NCI-H1048 (cell line): ENCODE measurements at places on chromosomes 3 and 15.

GRCh38 chr3:4387210-4388204 is 79.6 kb downstream of the SUMF1 start:
- DNase-seq = no peak

DNA sequence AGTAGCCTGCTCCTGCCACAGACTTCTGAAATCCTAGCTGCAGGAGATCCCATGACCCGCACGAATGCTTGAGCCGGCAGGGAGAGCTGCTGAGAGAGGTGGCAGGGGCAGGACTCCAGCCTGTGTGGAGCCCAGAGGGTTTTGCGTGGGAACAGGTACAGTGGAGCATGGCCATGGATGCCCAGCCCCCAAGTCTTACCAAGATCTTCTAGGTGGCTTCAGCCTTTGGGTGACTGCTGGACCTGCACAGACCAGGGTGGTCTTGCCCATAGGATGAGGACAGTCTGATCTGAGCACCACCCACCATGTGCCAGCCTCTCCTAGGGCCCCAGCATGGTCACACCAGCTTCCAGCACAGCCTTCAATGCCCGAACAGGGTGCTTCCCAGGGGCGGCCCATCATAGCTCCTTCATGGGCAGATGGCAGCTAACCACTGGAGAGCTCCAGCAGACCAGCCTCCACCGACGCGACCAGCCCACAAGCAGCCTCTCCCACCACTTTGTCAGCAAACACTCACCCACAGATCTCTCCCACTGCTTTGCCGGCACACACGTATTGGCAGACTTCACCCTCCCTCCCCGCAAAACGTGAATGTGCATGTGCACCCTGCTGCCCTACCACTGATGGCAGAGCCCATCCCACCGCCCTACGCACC is 56.0 kb downstream of the ADAMTS17 start:
- no peak for DNase-seq

GRCh38 chr3:108603691-108604090 is 14.2 kb downstream of the DZIP3 start:
- no peak for DNase-seq

DNA sequence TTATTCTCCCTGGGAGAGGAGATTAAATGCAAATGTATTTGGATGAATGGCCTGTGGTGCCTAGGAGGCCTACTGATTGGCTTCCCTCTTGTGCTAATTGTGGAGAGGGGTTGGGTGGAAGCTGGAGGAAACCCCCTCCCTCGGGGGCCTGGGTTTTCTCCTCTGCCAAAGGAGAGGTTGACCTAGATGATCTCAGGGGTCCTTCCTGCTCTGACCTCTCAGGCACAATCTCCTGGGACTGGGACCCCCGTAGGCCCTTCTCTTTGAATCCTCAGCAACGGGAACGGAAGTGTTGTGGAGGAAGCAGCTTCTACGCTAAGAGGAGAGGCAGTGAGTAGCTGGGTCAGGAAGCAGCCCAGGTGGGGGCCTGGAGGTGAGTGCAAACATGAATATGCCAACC is 40.5 kb upstream of the MAGEF1 start:
- no peak for DNase-seq

- DNase-seq = no peak
Observed at GRCh38 chr3:136604961-136605360, 147.2 kb downstream of the STAG1 start.

- peak; percentile 43 for DNase-seq
Observed at GRCh38 chr3:45665101-45665572, 24.1 kb upstream of the SACM1L start.

DNA sequence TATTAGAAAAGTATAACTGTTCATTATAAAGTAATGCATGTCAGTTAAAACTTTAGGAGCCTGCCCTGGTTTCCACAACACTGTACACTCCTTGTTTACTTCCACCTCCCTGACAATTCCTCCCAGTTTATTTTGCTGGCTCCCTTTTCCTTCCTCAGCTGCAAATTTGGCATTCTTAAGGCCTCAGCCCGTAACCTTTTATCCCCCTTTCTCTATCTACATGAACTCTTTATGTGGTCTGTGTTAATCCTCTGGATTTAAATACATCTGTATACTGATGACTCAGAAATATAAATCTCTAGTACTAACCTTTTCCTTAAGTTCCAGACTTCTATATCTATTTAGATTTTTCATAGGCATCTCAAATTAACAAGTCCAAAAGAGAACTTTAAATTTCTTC is 143.6 kb downstream of the OTOL1 start:
- DNase-seq = no peak

DNA sequence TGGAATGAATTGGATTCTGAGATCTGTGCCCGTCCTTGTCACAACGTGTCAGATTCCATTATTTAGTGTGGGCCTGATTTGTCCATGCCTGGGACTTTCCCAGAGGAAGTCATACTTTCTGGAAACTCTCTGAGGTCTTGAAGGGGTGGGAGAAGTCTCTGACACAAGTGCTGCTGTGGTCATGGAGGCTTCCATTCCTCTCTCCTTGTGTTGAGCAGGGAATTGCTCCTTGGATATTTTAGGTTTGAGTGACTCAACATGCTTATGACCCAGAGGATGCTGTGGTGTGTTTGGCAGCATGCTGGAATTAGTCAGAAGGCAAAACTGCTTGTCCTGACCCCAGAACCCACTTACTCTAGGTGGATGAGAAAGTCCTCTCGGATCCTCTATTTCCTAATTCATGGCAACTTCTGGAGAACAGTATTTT is 132.1 kb downstream of the LPP start:
- no peak for DNase-seq

DNA sequence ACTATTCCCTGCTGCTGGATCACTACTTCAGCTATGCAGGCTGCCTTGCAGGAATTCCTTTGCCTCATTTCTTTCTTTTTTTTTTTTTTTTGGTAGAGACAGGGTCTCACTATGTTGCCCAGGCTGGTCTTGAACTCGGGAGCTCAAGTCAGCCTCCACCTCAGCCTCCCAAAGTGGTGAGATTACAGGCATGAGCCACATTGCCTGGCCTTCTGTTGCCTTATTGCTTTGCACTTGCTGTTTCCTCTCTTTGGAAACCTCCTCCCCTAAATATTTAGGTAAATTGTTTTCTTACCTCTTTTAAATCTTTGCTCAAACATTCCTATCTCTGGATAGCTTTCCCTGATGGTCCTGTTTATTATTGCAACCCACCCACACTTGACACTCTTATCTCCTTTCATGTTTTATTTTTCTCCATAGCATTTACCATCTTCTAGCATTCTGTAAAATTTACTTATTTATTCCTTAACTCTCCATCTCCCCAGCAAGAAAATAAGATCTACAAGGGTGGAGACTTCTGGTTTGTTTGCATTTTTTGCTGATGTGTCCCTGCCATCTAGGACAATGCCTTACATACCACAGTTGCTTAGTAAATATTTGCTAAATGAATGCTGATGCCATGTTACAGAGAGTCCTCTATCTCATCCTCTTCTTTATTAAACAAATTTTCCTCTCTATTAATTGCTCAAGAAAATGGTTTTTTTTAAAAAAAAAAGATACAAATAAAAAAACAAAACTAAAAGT is 134.8 kb downstream of the P2RY1 start:
- DNase-seq = no peak

DNA sequence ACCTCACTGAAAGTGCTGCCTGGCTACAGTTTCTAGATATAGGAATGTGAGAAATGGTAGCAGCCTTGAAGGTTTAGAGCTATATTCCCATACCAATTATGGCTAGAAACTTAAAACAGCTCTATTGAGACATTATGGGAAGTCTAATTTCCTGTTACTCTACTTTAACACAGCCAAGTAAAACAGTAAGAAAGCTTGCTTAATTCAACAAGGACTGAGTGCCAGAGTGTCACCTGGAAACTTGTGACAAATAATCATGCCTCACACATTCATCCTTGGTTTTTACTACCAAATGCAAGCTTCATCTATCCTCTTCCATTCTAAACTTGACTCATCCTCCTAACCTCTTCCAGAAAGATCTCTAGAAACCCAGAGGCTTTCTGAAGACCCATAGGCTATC is 41.7 kb downstream of the UBE3A start:
- no peak for DNase-seq

GRCh38 chr15:55224892-55225291 is 28.2 kb upstream of the RSL24D1 start:
- no peak for DNase-seq

GRCh38 chr3:177061369-177061768 is 135.9 kb downstream of the TBL1XR1 start:
- DNase-seq = no peak

DNA sequence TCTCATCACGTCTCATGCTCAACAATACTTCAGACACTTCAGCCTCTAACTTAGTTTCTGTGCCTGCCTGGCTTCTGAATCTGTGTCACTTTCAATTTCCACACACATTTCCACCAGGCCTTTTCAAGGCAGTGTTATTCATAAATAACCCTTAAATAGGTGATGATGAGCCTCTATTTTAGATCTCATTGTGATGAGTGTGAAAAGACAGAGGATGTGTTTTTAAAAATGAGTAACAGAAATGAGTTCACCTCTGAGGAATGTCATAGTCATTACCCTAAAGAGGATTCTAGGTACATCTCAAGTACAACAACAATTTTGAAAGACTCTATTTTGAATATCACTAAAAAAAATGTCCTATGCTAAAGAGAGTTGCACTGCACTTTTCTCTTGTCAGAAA is 64.6 kb downstream of the STAC start:
- DNase-seq = no peak

- no peak for DNase-seq
Observed at GRCh38 chr15:53226559-53226958, 436.4 kb upstream of the ONECUT1 start.

GRCh38 chr3:127044996-127045395 is 62.1 kb downstream of the PLXNA1 start:
- no peak for DNase-seq

- DNase-seq = no peak
Observed at GRCh38 chr15:63231206-63231605, 41.8 kb downstream of the RAB8B start.

- DNase-seq = no peak
Observed at GRCh38 chr15:78244893-78245292, 10.5 kb upstream of the ACSBG1 start.

DNA sequence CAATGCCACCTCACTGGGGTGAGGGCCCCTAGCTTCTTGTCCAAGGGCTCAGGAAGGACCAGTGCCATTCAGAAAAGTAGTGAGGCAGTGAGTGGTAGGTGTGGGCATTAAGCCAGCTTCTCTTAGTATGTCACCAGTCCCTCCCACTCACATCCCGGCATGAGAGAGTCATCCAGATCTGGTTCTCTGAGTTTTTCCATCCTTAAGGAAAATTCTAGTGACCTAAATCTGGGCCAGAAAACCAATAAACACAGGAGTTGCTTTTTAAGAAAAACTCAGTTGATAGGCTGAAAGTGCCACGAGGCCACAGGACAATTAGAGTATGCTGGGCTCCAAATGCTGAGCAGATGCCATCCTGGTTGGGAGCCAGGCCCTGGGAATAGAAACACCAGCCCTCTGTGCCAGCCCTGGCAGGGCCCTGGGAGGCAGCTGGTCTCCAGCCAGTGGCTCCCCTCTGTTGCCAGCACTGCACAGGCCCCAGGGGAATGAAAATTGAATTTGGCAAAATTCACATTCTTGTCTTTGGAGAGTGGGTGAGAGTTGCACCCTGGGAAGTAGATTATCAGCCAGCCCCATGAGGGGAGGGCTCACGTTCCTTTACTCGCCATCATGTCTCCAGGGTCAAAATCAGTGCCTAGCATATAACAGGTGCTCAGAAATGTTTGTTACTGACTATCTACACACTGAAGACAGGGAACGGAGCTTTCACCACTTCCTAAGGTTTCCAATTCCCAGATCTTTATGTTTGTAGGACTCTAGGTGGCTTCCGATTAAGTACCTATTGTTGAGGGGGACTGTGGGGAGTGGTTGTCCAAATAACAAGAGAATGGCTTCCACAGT is 52.8 kb downstream of the FAM43A start:
- DNase-seq = no peak

- no peak for DNase-seq
Observed at GRCh38 chr15:72850833-72851232, 67.3 kb upstream of the ADPGK start.

- DNase-seq = no peak
Observed at GRCh38 chr3:172071780-172072330, 32.5 kb downstream of the FNDC3B start.

DNA sequence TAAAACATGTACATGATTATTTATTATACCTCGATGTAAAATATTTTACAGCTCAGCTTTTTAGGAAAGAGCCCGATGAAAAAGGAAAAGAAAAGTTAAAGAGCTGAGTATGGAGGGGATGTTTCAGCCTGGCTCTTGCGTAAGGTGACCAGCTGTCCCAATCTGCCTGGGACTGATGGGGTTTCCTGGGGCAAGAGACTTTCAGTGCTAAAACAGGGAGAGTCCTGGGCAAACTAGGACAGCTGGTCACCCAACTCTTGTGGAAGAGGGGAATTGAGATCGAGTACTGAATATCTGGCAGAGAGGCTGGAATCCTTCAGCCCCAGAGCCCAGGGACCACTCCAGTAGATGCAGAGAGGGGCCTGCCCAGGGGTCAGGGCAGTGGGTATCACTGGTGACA is 21.0 kb downstream of the DUOX2 start:
- no peak for DNase-seq

- no peak for DNase-seq
Observed at GRCh38 chr3:69719587-69720122, 19.6 kb upstream of the MITF start.

DNA sequence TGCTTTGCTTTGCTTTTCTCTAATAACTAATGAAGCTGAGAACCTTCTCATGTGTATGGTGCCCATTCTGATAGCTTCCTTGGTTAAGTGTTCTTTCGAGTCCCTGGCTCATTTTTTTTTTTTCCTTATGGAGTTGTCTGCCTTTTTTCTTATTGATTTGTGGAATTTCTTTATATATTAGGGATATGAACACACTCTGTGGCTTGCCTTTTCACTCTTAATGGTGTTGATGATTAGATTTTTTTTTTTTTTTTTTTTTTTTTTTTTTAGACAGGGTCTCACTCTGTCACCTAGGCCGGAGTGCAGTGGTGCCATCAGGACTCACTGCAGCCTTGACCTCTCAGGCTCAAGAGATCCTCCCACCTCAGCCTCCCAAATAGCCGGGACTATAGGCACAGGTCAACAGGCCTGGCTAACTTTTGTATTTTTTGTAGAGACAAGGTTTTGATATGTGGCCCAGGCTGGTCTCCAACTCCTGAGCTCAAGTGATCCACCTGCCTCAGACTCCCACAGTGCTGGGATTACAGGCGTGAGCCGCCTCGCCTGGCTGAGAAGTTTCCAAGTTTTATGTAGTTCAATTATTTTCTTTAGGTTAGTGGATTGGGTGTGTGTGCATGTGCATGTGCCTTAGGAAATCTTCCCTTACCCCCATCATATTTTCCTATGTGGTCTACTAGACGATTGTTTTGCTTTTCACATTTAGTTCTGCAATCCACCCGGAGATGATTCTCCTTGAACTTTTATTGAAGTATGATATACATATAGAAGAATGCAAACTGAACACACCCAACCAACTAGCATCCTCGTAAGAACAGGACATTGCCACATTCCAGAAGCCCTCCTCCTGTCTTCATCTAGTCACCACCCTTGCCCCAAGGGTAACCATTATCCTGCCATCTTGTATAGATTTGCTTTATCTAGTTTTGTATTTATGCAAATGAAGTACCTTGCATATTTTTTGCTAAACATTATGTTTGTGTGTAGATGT is 1.7 kb upstream of the SNRPA1 start:
- DNase-seq = no peak

- peak; percentile 13 for DNase-seq
Observed at GRCh38 chr3:39000008-39000450, 51.7 kb downstream of the SCN11A start.
